HCT116 (cell line): ENCODE measurements at places on chromosomes 12 and 14. TPM values are rescaled to one million over a fixed set of nuclear protein-coding genes. Genes with fewer than 3 reads are reported as not detected.

- no peaks in the 10 kb centered on the region for H3K36me3 ChIP-seq
- peaks cover 10% of the 10 kb centered on the region for H3K4me1 ChIP-seq
- H3K4me3 ChIP-seq = peak overlapping the region; percentile 73
These were observed 303 bp downstream of the SAMD4A start for GRCh38 chr14:54567224-54567638.

DNA sequence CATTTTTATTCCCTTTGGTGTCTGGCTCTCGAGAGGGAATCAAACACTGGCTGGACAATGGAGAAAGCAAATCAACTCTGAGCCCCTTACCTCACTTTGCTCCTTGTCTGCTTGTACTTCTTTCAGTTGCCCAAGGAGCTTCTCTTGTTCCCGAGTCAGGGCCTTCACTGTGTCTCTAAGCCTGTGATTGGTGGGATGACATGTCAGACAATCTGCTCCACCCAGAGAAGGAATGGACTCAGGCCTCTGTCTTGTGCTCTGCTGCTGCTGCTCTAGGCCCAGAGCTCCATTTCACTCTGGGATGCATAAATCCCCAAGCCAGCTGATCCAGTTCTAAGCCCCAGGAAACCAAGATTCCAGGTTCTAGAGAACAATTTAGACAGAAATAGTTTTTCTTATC lies 7.6 kb downstream of the CALCOCO1 start:
- DNase-seq = no peak
- H3K27me3 ChIP-seq = no peaks in the 10 kb centered on the region
- H3K4me1 ChIP-seq = no peaks in the 10 kb centered on the region
- no peak overlapping the region for H3K4me3 ChIP-seq

CAPZA3 gene
- total RNA-seq = not detected

- peaks cover 7% of the 10 kb centered on the region for H3K4me1 ChIP-seq
- no peak overlapping the region for H3K27ac ChIP-seq
- DNase-seq = no peak
- H3K36me3 ChIP-seq = no peaks in the 10 kb centered on the region
These were observed 39.2 kb downstream of the CDK17 start for GRCh38 chr12:96361074-96361473.

- H3K36me3 ChIP-seq = no peaks in the 10 kb centered on the region
- no peak for DNase-seq
- peaks cover 17% of the 10 kb centered on the region for H3K4me1 ChIP-seq
- H3K4me3 ChIP-seq = no peak overlapping the region
- no peaks in the 10 kb centered on the region for H3K27me3 ChIP-seq
These were observed 120.5 kb upstream of the NCOR2 start for GRCh38 chr12:124687917-124688316.

GRCh38 chr14:99874306-99874705 lies 81.1 kb downstream of the EML1 start:
- no peak overlapping the region for H3K4me3 ChIP-seq
- no peaks in the 10 kb centered on the region for H3K4me1 ChIP-seq
- peaks cover 21% of the 10 kb centered on the region for H3K27me3 ChIP-seq
- DNase-seq = no peak
- no peaks in the 10 kb centered on the region for H3K36me3 ChIP-seq
- H3K27ac ChIP-seq = no peak overlapping the region

- no peak overlapping the region for H3K27ac ChIP-seq
- no peak for DNase-seq
- H3K4me1 ChIP-seq = peaks cover 1% of the 10 kb centered on the region; the same call in 1 of the 2 replicates
- no peaks in the 10 kb centered on the region for H3K27me3 ChIP-seq
- no peaks in the 10 kb centered on the region for H3K36me3 ChIP-seq
- H3K4me3 ChIP-seq = no peak overlapping the region
These were observed 128.9 kb downstream of the BCL11B start for GRCh38 chr14:99143126-99143525.

DNA sequence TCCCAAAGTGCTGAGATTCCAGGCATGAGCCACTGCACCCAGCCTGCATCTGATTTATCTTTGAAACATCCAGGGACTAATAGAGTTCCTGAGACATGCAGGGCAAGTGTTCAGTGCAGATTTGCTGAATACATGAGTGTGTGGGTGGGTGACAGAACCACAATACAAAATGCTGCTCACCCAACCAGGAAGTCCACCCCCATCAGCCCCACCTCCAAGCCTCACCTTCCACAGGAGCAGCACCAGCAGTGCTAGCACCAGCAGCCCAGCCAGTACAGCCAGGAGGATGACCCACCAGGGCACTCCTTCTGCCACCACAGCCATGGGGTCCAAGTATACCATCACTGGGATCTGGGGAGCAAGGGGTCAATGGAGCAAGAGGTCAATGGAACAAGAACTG lies 20.0 kb downstream of the ITGA7 start:
- H3K27me3 ChIP-seq = no peaks in the 10 kb centered on the region
- H3K36me3 ChIP-seq = no peaks in the 10 kb centered on the region
- no peak for DNase-seq
- peaks cover 4% of the 10 kb centered on the region for H3K4me1 ChIP-seq
- H3K4me3 ChIP-seq = no peak overlapping the region

GPR132 gene
- 0.10 TPM for total RNA-seq

- no peaks in the 10 kb centered on the region for H3K27me3 ChIP-seq
- H3K36me3 ChIP-seq = no peaks in the 10 kb centered on the region
- H3K4me1 ChIP-seq = no peaks in the 10 kb centered on the region
These were observed 269.1 kb downstream of the EMP1 start for GRCh38 chr12:13465635-13466034.

- no peaks in the 10 kb centered on the region for H3K36me3 ChIP-seq
- no peaks in the 10 kb centered on the region for H3K4me1 ChIP-seq
- no peak overlapping the region for H3K4me3 ChIP-seq
- H3K27me3 ChIP-seq = no peaks in the 10 kb centered on the region
- no peak overlapping the region for H3K27ac ChIP-seq
These were observed 147.7 kb downstream of the ERC1 start for GRCh38 chr12:1138691-1139090.

CMKLR1 gene
- 0.15 TPM for total RNA-seq

CNTN1 gene
- total RNA-seq = 3.0 TPM
